ENCODE measurements at places on chromosomes 11 and 22.

DNA sequence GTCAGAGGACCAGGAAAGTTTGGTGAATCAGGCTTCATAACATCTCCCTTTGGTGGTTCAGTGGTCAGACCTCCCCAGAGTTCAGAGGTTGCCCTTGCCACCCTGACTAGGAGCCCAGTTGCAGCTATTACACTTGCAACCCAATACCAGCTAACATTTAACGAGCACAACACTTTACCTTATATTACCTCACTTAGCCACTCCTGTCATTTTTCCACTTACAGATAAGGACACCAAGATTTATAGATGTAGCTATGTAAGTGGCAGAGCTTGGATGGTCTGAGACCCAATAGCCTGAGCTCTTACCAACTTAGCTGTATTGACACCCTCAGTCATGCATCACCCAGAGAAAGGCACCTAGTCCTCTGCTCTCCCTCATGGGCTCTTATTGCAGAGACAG, 234.7 kb downstream of the INSC start:
- no peak for DNase-seq

- no peak for DNase-seq
These were observed at the start of gene NCAM1 for GRCh38 chr11:112961146-112961668. Gene NCAM1 (plus strand): TSS chr11:112961420.

- DNase-seq: no peak
These were observed 143.4 kb downstream of the FCHSD2 start for GRCh38 chr11:72998676-72999075.

- DNase-seq: no peak
These were observed 3.0 kb downstream of the SAC3D1 start for GRCh38 chr11:65043881-65044501.

DNA sequence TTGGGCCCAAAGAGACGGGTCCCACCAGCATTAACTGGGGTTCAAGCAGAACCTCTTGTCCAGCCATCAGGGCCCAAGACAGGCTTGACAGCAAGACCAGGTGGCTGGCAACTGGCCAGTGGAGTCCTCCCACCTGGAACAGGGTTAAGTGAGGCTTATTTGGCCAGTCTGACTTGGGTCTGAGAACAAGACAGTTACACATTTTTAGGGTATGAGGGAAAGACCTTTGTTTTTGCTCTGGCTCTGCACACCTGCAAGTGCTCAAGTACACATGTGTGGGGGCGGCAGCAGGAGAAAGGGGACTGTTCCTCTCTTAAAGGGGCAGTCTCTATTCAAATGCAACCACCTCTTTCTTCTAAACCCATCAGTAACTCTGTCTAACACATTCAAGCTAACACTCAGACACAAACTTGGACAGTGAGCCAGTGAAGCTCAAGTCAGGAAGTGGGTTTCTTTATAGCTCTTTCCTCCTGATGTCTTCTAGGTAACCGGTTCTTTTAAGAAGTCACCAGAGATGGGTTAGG, 116.2 kb downstream of the ETS1 start:
- no peak for DNase-seq

DNA sequence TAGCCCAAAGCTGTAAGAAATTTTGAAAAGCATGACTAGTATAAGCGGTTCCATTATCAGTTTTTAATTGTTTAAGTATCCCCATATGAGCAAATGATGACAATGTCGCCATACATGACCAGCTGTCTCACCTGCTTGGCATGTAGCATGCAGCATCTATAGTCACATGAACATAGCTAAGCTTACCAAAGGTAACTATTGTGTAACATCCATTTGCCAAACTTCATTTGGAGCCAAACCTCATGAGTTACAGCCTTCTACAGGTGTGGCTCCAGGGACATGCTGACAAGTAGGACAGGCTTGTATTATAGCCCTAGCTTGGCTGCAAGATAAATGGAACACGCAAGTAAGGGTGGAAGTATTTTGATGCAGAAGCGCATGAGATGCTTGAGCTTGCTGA, 30.4 kb downstream of the OR10A6 start:
- no peak for DNase-seq

- DNase-seq: no peak
These were observed 400.5 kb downstream of the TENM4 start for GRCh38 chr11:79040348-79040747.

DNA sequence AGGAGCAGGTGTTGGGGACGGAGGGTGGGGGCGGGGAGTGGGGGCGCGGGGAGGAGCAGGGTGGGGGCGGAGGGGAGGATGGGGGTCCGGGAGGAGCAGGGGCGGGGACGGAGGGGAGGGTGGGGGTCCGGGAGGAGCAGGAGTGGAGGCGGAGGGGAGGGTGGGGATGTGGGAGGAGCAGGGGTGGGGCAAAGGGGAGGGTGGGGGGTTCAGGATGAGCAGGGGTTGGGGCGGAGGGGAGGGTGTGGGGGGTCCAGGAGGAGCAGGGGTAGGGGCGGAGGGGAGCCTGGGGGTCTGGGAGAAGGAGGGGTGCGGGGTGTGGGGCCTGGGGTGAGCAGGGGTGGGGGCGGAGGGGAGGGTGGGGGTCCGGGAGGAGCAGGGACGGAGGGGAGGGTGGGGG, 17.1 kb downstream of the CRELD2 start:
- DNase-seq: peak; percentile 40

DNA sequence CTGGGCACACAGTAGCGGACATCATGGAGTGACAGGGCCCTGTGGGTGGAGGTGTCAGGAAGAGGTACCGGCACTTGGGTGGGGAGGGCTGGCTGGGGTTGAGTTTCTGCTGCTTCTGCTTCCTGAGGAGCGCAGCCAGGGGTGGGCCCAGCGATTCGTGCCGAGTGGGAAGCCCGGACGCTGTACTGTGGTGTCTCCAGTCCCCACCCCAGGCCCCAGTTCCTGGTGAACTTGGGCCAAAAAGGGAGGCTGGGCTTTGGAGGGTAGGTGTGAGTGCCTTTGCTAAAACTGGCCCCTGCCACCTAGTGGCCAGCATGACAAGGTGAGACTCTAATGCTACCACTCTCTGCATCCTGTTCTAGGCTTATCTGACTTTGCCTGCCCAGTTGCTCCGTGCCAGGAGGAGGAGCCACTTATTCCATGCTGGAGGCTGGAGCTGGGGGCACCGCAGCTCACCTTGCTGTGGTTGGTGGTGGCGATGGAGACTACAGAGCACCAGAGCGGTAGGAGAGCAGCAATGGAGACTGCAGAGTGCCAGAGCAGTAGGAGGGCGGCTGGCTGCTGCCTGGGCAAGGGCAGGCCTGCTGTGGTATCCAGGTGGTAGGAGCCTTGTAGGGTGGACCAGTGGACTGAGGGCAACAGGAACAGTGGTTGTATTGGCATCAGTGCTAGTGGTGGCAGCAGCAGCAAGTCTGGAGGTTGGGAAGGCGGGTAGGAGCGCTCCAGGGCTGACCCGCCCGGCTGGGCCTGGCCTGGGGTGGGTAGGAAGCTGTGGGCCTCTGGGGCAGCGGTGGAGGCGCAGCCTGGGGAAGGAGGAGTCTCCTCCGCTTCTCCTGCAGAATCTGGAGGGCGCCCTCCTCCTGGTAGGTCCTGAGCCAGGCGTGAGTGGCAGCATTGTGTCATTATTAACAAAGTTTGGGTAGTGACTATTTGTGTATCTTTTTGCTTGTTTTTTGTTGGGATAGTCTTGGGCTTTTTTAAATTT, 2.2 kb upstream of the RFPL2 start:
- no peak for DNase-seq

- DNase-seq: no peak
These were observed 15.8 kb upstream of the OMP start for GRCh38 chr11:77086521-77087472.

DNA sequence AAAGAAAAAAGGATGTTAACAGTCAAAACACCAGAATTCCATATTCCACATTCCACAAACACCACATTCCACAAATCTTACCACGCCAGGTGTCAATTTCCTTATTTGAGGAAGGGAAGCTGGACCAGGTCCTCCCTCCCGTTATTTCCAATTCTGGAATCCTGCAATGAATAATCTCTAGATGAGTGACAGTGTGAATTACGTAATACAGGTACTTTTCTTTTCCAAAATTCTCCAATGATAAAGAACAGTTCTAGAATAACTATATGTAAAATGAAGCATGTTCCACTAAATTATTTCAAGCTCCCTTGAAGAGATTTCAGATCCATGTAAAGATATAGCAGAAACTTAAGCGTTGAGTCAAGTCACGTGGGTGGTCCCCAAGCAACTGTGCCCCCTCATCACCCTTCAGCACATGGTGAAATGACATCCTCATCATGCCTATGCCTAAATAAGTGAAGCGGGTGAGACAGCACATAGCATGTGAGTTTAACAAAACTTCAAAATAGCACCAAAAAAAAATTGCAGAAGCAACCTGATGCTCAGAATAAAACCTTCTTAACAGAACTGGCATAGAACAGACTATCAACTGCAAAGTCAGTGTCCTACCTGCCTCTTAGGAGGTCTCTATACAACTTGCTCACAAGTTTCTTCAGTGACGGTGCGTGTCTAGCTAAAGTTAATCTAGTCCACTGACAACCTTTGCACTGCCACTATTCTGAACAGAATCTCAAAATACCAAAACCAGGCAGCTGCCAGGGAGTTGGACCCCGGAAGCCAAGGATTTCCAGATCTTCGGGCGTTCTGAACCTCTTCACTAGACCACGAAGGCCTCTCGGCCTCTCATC, 876 bp downstream of the NFRKB start:
- no peak for DNase-seq

DNA sequence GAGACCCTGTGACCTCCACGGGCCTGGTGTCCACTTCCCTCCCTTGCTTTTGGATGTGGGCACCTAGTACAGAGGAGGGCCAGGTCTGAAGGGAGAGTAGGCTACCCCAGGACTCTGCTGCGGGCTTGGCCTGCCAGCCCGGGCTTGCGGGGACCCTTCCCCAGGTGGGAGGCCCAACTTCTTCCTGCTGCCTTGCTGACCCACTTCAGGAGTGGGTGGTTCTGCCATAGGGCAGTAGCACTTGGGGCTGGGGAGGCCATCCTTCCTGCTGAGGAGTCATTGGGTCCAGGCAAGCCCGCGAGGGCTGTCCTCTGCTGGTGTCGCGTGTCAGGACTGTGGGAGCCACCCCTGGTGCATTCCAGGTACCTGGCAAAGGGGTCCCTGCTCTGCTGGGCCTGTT, 1250.0 kb downstream of the BRD1 start:
- DNase-seq: no peak

- DNase-seq: no peak
These were observed 38.6 kb downstream of the IGF2 start for GRCh38 chr11:2100361-2101170.
